ENCODE measurements at places on chromosomes 3 and 15. TPM values are rescaled to one million over a fixed set of nuclear protein-coding genes. Genes with fewer than 3 reads are reported as not detected.

Gene CACNA2D3
- total RNA-seq, result 73.6 TPM

Gene CPA3
- total RNA-seq, result not detected

Gene MEGF11
- total RNA-seq, result 15.0 TPM

Gene PRTG
- 1.8 TPM for total RNA-seq

Gene GP5
- total RNA-seq, result not detected

Gene ZNF280D
- 77.6 TPM for total RNA-seq

Gene ARID3B
- 5.2 TPM for total RNA-seq

Gene PPP1R14D
- not detected for total RNA-seq

Gene MAP6D1
- 46.4 TPM for total RNA-seq

Gene SPINT1
- 1.6 TPM for total RNA-seq

Gene PYGO1
- 7.1 TPM for total RNA-seq

Gene SQOR
- 6.9 TPM for total RNA-seq

Gene GATM
- 135 TPM for total RNA-seq

Gene REC114
- total RNA-seq, result not detected

Gene ANKRD34C
- total RNA-seq, result 3.7 TPM

All from dorsolateral prefrontal cortex (tissue), 122 donors.